Glomerular endothelial cell (primary cell): ENCODE measurements at places on chromosomes 12 and 14.

DNA sequence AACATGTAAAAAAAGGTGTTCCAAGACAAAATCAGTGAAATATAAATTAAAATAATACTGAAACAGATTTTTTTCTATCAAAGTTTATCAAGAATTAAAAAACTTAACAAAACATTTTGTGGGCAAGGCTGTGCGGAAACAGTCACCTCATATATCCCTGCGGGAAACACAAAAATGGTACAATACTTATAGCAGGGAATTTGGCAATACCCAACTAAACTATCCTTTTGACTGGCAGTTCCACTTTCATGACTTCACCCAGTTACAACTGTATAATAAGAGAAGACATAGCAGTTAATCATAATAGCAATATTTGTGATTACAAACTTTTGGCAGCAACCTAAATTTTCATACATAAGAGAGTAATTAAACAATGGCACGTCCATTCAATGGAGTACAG, 121.5 kb upstream of the EGLN3 start:
- DNase-seq = no peak

DNA sequence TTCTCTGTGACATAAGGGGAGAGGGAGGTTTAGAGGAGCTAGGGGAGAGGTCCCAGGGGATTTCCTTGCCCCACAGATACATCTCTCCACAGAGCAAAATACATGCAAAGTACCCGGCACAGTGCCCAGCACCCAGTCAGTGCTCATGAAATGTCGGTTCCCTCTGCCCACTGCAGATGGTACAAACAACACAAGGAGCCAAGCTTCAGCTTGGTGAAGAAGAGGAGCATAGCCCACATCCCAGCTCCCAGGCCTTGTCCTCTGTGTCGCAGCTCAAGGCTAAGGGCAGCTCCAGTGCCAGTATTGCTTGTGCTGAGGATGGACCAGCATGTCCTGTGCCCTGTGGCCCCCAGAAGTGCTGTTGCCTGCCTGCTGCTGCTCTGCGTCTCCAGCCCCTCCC, 35.0 kb upstream of the FKBP4 start:
- no peak for DNase-seq

DNA sequence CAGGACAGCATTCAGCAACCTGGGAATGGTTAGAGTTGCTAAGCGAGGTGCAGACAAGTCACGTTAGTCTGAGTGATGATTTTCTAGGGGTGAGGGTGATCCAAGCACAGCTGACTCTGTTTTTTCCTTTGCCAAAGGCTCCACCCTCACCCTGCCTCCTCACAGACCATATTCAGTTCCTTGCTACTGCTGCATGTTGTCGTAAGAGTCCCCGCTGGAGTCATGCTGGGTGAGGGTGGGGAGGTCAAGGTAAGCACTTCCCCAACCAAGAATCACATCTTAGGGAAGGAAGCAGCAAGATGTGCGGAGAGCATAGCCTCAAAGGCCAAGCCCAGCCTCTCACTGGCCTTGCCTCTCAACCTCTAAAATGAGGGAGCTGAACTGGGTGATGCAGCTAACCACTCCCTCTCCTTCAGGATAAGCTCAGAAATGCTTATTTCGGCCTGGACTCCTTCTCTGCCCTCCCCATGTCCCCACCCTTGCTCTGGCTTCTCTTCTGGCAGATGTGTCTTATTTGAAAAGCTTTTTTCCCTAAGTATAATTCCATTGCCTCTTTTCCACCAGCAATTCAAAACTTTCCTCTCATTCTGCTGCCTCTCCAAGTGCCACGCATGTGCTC, 66.9 kb upstream of the ACTN1 start:
- DNase-seq = no peak

GRCh38 chr12:104064842-104065427, 604 bp downstream of the HCFC2 start:
- no peak for DNase-seq

GRCh38 chr12:108119126-108119973, 9.7 kb upstream of the WSCD2 start:
- DNase-seq = no peak

DNA sequence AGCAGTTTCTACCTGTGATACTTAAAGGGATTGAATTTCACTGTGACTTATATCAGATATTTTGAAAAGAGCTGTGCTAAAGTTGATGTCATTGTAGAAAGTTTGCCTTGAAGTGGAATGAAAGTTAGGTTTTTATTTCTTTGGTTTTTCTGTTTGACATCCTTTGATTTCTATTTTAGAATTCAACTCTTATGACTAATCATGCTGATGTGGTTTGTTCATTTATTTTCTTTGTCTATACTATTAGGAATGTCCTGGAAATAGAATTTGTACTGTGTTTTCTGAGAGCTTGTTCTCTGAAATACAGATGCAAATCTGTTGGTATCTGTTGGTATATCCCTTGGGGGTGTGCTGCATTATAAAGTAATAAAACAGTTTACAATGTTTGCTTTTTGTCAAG, 3.3 kb downstream of the CNOT2 start:
- DNase-seq = no peak

GRCh38 chr12:124492879-124493808, 74.3 kb downstream of the NCOR2 start:
- no peak for DNase-seq

- no peak for DNase-seq
Measured at GRCh38 chr12:22667122-22667521, 42.2 kb downstream of the ETNK1 start.

DNA sequence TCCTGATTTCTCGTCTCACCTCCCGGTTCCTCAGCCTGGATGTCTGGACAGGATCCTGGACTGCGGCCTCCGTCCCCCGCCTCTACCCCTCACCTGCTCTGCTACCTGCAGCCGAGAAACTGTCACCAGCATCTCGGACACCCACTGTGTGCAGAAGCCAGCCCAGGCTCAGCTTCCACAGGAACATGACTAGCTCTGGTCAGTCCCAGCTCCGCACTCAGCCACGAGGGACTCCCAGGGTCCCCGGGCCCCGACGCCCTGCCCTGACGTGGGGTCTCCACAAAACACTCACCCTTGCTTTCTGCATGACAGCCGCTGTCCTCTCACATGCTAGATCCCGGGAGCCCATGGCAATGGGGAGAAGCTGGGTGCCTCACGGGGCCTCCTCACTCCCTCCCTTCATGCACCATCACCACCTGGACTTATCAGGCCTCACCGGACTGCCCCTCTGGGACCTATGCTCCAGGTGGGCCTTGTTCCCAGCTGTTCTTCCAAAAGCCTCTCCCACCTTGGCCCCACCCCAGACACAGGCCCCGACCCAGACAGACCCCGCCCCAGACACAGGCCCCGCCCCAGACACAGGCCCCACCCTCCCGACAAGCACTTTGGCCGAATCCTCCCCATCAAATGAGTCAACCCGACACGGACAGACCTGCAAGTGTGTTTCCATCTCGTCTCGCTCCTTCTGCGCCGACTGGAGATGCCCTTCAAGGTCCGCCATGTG, 26.9 kb upstream of the ANKLE2 start:
- no peak for DNase-seq

GRCh38 chr14:102279282-102279681, 25.7 kb downstream of the MOK start:
- no peak for DNase-seq

DNA sequence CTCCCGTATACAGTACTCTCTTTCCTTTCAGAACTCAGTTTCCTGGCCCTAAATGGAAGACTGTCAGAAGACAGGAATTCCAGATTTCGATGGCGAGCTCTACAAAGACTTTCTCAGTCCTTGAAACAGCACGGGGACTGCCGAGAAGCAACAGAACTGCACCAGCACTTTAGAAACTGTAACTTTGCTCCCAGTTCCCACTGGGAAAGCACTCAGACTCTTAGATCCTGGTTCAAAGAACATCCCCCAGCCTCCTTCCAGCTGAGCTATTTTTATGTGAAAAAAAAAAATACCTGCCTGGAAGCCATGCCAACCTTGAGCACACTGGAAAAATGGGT, 1.8 kb downstream of the PXN start:
- no peak for DNase-seq

- DNase-seq = no peak
Measured at GRCh38 chr14:96806836-96807235, 9.7 kb downstream of the VRK1 start.

DNA sequence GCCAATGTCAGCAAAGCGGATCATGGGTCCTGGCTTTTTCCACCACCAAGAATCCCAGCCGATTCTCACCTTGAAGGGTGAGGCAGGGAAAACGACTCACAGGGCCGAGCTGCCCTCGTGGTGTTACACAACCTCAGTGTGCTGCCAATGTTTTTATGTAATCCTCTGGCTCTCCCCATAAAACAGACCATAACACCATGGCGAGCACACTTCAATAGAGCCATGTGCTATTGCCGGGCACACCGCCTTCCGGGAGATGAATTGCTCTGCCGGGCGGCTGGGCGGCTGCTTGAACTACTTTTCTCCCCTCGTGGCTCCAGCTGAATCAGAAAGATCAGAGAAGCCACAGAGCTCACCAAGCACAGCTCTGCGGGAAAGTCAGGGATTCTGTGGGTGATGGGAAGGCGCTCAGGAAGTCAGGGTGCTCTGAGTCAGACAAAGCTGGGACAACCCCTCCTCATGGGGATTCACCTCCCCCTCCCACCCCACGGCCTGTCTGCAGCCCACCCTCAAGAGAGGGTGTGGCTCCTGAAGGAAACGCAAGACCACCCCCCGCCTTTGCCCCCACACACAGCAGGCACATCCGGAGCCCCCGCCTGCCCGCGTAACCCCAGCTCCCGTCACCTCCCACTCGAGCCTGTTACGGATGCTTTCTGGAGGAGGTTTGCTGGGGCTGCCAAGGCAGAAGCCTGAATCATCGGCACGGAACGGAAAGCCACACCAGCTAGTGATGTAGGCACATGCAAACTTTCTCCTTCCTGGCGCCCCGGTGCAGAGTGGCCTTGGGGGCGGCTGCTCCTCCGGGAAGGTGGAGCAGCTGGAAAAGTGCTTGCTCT, 1.8 kb downstream of the GALNT9 start:
- peak; percentile 18 for DNase-seq

DNA sequence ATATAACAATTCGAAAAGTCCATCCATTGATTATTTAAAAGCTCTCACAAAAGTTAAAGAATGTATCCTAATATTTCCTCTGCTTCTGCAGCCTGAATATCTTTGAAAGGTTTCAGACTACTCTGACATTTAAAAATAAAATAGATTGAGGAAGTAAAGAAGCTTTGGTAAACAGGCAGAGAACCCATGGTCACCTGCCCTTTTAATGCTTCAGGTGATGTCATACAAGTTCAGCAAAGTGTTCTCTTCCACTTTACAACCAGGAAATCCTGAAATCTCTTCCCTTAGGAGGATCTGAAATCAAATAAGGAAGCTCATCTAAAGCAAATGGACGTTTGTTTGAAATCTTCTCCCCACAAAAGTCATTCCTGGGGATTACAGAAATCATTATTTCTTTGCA, 322.4 kb downstream of the PDZRN4 start:
- no peak for DNase-seq

DNA sequence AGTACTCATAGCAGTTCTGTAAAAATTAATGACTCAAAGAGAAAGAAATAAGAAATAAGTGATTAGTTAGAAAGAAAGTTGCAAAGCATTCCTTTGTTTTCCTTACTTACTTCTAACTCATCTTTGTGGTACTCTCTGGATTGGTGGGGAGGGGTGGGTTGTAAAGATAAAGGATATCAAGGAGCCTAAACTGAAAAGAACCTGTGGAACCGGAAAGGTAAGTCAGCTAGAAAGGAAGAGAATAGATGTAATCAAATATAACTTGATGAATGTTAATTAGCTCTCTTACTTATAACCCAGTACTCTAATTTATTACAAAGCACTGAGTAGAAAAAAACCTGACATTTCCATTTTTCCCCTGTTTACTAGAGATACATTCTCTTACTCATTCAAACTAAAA, 37.5 kb upstream of the KRR1 start:
- DNase-seq = no peak

DNA sequence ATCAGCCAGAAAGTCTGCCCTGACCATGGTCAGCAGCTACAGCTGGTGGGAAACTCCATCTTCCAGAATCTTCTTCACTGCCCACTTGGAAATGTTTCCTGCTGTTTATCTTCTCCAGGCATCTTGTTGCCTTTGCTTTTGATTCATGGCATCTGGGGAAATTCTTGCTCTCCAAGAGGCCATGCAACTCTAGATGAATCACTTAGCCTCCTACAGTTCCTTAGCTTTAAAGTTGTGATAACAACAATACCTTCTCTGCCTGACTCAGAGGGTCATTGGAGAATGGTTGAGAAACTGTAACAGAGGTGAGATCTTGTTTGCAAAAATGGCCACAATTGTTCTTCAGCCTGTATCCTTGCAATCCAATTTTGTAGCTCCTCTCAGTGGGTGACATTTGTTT, 121.0 kb upstream of the VRK1 start:
- DNase-seq = no peak

- no peak for DNase-seq
Measured at GRCh38 chr12:5907807-5908206, 37.3 kb downstream of the ANO2 start.

GRCh38 chr12:75724928-75725312, 213.5 kb upstream of the KRR1 start:
- DNase-seq = no peak

DNA sequence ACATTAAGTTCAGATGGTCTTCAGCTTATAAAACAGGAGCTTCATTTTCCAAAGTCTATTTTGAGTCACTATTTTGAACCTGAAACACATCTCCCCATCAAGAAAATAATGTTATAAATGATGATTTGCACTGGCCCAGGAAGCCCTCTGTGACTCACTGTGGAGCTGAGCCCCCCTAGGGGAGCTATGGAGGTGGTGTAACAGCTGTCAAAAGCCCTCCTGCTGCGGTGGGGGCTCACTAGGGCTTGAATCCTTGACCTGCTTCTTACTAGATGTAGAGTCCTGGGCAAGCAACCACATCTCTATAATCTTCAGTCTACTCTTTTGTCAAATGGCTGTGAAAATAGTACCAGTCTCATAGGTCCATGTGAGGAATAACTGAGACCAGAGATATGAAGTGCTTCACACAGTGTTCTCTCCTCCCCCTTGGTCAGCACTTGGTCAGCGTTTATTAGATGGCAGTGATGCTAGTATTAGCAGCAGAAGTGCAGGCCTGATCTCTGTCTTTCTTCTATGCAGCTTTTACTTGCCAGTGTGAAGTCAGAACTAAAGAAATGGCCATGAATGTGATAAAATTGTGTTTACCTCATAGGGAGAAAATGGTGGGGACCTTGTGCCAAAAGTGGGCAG, 83.4 kb downstream of the RTN1 start:
- no peak for DNase-seq

DNA sequence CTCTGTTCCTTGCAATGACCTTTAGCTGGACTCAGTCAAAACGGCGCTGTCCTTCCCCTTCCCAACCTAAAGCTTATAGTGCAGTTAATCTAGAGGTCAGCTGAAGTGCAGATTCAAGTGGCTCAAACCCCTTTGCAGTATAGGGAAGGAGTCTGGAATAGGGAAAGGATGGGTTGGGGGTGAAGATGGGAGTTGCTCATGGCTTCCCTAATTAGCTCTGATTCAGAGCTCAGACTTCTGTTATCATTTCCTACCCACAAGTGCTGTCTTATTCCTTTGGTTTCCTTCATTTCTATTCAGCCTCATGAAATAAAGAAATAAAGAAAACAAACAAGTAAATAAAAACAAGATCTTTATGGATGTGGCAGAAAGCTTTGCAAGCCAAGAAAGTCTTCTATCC, 264.0 kb upstream of the HMGA2 start:
- DNase-seq = no peak
